Stimulated activated CD4-positive, alpha-beta T cell treated with anti-CD3 and anti-CD28 coated beads, Interleukin-1b, Interleukin-23, amount 100 ng/mL, for 1 hour (primary cell): ENCODE measurements at places on chromosomes 5 and 9.

DNA sequence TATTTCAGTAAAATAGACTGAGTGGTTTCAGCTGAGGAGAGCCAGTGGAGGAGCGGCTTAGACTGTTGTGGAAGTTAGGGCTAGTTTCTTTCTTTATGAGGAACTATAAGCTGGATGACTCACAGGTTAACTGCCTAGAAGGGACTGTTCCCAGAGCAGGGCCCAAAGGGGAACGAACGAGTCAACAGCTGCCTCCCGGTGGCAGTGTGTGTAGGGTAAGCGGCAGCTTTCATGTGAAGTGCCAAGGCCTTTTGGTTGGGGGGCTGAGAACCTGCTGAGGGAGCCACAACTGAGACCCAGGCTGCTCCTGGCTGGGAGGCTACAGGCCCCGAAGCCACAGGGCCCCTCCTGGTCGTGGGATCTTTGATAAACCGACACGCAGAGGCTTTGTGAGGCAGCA lies 7.0 kb downstream of the SQSTM1 start:
- DNase-seq: no peak

- DNase-seq: no peak
Measured at GRCh38 chr9:89596937-89597555, 7.8 kb upstream of the GADD45G start.

DNA sequence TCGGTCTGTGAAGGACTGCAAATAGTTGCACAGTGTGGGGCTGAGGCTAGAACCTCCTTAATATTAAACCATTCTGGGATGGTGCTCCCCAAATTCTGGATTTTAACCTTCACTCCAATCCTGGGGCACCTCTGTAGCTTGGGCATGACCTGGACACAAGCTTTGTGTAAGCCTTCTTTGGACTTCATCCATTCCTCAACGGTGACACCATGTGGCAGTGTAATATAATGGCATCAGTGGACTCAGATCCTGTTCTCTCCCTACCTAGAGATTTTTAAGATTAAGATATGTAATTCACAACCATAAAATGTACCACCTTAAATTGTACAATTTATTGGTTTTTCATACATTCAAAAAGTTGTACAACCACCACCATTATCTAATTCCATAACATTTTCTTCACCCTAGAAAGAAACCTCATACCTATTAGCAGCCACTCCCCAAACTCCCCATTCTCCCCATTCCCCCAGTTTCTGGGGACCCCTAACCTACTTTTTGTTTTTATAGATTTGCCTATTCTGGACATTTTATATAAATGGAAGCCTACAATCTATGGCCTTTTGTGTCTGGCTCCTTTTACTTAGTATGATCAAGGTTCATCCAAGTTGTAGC lies 4.8 kb upstream of the PLGRKT start:
- DNase-seq: no peak

DNA sequence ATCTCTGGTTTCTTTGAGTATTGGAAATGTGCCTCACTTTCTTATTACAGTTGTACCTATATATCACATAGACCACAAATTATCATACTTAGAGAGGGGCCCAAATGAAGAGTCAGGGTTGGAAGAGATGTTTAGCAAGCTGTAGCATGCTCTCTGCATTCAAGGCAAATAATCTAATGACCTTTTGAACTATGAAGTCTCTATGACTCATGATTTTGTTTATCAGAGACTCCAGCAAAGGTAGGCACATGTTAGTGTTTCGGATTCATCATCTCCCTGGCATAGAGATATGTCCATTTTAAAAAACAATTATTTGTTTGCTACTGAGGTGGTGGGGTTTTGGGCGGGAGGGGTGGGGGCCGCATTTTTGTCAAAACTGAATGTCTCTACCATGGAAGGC lies 2000.1 kb downstream of the EFNA5 start:
- DNase-seq: no peak

- no peak for DNase-seq
Measured at GRCh38 chr5:167633931-167634341, 657.5 kb upstream of the WWC1 start.

DNA sequence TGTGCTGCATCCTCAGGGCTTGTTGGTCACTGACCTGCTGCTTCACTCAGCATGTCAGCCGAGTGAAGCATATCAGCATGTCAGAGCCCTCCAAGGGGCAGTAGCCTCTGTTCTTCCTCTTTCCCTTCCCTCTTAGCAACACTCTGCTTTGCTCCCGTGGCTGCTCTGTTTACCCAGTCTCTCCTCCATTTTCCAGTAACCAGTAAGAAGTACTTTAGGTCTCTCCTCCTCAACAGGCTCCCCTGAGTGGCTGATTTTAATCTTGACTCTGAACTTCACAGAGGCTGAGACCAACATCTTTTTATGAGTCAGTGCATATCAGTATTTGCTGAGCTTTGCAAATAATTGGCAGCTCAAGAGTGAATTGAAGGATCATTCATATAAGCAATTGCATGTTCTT lies 18.6 kb upstream of the ADRB2 start:
- no peak for DNase-seq
